ENCODE measurements at places on chromosomes 11 and 22.
A peak's percentile ranks its signal among the peaks of the same experiment; 100 is the strongest.

DNA sequence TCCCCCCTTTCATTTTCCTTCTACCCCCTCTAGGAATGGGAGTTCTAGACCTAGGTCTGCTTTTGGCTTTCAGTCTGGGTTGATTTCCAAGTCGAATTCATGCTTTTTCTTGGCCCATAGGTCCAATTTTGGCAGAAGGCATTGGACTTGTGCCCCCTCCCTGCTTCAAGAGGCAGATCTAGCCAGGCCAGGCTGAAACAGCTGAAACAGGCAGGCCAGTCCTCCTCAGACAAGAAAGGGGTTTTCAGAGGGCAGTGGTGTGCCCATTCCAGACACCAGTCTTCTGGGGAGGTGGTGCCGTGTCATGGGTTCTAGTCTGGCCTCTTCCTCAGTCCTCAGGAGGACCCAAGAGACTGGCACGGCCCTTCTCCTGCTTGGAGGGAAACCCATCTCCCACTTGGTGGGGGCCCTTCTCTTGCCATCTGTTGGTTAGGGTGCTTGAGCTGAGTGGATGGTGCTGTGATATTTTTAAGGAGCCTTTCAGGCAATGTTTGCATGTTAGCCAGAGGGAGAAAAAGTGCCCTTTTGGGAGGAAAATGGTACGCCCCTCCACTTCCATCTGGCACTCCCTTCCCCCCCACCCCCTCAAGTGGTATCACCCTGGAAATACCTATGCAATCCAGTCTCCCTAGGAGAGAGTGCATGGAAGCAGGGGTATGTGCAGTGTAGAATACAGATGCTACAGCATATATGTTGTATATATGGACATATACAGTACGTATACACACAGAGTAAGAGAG, 53.6 kb downstream of the SYT13 start:
- no peak for DNase-seq

GRCh38 chr11:104142698-104143097, 21.2 kb downstream of the PDGFD start:
- DNase-seq = no peak

DNA sequence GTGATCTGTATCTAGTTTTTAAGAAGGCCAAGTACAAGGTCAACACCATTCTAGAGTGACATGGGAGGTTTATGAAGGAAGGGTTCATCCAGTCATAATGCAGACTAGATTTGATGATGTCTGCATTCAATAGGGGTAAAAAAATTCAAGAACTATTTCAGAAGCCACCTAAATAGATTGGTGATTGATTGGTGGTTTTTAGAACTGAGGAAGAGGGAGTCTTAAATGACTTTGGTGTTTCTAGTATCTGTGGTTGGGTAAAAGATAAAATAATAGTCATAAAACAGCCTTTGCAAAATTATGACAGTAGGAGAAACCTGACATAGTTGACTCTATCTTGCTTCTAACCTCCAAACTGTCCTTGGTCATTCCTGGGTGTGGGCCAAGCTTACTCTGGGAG, 114.1 kb downstream of the OPCML start:
- no peak for DNase-seq

- DNase-seq = no peak
Observed at GRCh38 chr11:22192289-22192641, 620 bp upstream of the ANO5 start.

DNA sequence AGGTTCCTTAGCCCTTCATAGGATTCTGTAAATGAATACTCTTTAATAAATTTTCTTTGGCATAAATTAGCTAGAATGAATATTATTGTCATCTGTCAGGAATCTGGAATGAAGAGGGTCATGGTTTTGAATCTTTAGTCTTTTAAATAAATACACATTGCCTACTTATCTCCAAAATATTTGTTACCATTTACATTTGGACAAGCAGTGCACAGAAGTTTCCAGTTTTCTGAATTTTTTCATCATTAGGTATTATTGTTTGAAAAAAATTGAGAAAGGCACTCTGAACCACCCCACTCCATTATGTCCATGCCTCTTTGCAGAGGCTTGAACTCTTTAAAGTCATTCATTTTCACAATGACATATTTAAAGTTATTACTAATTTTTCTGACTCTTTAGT, 549.0 kb upstream of the LUZP2 start:
- DNase-seq = no peak

DNA sequence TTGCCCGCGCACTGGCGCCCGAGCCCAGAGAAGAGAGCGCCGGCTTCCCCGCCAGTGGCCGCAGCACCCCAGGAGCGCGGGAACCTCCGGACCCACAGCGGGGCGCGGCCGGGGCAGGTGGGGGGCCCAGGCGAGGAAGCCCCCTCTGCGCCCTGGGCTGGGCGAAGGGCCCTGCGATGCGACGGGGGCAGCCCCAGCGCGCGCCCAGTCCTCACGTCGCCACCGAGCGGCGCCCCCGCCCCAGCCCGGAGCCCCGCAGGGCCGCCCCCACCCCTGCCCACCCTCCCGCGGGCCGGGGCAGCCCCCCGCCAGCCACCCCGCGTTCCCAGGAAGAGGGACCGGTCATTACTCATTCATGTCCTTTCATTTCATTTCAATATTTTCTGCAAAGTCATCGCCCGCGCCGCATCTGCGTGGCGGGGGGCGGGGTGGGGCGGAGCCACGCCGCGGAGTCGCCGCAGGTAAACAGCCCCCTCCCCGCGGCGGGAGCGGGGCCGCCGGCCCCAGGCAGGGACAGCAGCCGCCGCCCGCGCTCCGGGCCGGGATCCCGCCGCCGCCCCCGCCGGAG, 673 bp upstream of the PANX2 start:
- no peak for DNase-seq

- no peak for DNase-seq
Observed at GRCh38 chr11:29251738-29252137, 765.1 kb downstream of the KCNA4 start.

- DNase-seq = no peak
Observed at GRCh38 chr11:124098141-124098540, 17.1 kb upstream of the VWA5A start.

- no peak for DNase-seq
Observed at GRCh38 chr11:68461575-68461917, 994 bp downstream of the PPP6R3 start.

GRCh38 chr11:85086504-85087284, 540.5 kb downstream of the DLG2 start:
- no peak for DNase-seq

- DNase-seq = peak; percentile 41
Observed at GRCh38 chr11:44286268-44286880, 23.6 kb downstream of the ALX4 start.

GRCh38 chr11:45180848-45181192, 34.4 kb downstream of the PRDM11 start:
- DNase-seq = no peak

GRCh38 chr11:22878039-22878438, 17.8 kb upstream of the CCDC179 start:
- no peak for DNase-seq

DNA sequence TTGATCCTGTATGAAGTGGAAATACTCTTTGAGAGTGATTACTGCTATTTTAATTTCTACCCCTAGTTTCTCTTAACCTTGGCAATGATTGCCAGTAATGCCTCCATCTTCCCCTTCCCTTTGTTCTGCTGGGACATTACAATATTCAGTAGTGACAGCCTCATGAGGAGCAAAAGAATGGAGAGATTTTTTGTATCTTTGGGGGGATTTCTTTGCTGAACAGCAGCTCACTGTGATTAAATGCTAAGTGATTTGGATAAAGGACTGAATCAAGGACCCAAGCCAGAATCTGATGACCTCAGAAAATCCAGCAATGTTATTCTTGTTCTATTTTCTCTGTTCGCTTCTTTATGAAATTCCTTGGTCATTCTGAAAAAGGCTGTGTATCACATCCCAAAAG, 7.0 kb upstream of the SLC1A2 start:
- no peak for DNase-seq

DNA sequence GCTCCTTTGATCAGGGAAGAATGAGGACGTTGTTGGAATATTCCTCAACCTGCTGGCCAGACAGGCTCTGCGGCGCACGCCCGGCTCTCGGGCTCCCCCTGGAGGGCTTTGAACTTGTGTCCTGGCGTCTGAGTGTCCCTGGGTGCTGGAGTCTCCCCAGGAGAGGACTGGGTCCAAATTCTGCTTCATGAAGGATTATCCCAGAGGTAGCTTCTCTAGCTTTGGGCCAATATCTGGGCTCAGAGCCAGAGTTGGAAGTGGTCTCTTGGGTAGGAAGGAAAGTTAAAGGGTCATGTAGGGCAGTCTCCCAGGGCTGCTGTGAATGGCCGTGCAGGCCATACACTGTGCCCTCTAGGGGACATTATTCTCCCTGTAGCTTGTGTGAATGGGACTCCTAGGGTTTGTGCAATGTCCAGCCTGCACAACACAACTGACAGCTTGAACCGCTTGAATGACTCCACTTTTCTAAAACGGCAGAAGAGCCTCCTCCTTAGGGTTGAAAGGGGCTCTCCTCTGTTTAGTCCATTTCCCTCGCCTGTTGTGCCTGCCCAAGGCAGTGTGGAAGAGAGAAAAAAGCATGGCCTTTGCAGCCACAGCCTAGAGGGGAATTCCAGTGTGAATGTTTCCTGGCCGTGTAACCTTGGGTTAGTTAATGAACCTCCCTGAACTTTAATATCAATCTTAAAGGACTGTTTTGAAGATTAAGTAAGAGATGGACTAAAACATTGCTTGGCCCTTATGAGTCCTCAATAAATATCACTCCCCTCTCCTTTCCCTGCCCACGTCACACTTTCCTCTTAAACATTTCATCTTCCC, 111.2 kb upstream of the THY1 start:
- DNase-seq = peak; percentile 25

DNA sequence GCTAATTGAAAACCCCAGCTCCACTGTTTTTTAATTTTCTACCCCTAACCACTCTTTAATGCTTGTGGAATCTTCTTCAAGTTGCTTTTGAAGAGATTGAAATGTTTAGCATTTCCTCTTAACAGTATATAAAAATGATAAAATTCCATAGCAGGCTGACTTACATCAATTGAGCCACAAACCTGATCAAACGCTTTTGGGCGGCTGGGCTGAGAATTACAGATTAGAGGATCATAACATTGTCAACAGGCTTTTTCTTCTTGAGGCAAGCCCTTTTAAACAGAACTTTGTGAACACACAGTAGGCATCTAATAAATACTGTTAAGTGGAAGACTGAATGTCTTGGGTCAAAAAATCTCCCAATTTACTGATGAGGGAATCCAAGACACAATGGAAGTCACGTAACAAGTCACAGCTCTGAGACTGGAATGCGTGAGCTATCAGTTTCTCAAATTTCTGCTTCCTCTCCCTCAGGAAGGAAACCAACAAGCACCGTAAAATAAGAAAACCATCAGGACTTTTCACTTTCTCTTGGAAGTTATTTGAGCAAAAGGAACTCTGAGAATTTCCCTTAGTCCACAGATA, 50.0 kb upstream of the CCDC89 start:
- DNase-seq = no peak

GRCh38 chr11:84981301-84981700, 645.8 kb downstream of the DLG2 start:
- no peak for DNase-seq

DNA sequence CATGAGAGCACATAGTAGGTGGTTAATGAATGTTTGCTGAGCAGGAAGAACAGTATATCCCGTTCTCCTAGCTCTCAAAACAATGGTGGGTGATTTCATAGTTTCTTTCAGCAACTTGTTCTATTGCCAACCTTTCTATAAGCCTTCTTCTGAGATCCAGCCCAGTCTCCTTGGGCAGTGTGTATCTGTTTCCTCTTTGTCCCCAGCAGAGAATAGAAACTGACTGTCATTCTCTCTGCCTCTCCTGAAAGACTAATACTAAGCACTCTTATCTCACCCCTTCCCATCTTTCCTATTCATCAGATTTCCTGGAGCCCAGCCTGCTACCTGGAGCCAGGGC, 272.9 kb downstream of the ST3GAL4 start:
- DNase-seq = no peak

DNA sequence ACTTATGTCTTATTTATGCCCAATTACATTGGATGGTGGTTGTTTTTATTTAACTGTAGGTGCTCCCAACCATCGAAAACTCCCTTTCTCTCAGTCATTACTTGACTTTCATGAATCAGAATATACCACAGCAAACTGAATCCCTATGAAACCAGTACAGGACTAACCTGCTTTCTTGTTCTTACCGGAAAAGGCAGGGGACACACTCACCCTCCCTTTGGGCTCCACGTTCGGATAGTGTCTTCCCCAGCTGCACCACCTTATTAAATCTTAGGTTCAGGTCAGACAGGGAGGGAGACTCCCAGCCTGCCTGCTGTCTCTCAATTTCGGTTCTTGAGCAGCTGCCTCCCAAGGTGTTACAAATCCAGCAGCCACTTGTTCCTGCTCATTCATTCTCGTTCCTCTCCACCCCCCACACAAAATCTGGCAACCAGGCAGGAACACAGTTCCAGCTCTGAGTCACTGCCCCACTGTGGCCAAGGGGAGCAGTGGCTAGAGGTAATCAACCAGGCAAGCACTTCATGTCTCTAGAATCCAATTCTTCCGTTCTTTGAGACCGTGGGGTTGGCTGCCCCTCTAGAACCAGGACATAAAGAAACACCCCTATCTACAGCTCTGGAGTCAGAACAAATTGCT, 133.0 kb downstream of the PLEKHA7 start:
- no peak for DNase-seq

- no peak for DNase-seq
Observed at GRCh38 chr22:43520632-43521039, 108.8 kb downstream of the MPPED1 start.

DNA sequence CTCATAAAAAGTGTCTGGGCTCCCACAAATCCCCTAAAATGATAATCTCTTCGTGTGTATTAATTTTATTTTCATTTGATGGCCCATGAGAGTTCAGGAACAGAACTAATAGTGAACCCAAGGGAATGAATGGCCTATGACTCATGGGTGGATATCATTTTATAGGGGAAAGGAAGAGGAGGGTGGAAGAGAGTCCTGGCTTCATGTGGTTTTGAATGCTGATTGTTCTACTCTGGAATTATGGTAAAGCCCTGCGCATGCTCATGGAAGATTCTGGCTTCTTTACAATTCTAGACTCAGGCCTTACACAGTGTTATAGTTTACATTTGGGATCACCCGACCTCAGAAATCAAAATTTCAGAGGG, 35.2 kb downstream of the MAML2 start:
- no peak for DNase-seq

DNA sequence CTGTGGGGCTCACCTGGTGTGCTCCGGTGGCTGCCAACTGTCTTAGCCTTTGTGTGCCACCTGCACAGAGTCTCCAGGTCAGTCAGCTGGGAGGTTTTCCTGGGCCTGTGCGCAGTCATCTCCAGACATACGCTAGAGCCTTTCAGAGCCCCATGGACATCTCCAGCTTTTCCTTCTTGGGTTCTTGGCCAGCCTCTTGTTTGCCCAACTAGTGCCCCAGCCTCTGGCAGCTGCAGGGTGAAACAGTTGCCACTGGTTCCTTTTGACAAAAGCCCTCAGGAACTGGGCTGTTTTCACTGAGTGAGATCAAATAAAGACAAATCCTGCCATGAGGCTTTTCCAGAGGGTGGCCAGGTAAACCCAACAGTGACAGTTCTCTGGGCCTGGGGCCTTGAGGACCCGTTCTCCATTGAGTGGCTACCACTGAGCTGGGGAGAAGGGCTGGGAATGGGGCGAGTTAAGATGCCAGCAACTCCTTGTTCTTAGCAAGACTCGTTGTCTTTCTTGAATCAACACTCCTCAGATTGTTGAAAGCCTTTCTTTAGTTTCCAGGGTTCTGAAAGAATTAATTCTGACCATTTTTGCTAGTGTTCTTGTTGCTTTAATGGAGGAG, 16.7 kb upstream of the RANBP1 start:
- no peak for DNase-seq
